Mesenchymal stem cell (in vitro differentiated cells and primary cell): ENCODE measurements at places on chromosomes 5 and 9.

GRCh38 chr9:71384343-71384742, 262.9 kb upstream of the TRPM3 start:
- DNase-seq, result no peak

- DNase-seq, result peak; percentile 14
Measured at GRCh38 chr9:97445119-97445701, 33.3 kb downstream of the TDRD7 start.

DNA sequence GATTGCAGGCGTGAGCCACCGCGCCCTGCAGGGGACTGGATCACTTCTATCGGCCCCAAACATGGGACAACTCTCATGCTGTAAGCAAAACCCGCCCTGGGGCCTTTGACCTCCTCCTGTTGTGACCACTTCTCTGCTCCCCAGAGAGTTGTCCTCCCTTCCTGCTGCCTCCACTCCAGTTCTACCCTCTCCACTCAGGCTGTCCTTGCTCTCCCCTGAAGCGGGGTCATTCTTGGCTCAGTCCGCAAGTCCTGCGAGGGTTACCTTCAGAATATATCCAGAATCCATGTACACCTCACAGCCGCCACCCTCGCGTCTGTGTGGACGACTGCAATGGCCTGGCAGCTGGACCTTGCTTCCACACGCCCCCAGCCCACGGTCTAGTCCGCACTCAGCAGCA, 273.7 kb downstream of the PBX3 start:
- DNase-seq, result no peak

DNA sequence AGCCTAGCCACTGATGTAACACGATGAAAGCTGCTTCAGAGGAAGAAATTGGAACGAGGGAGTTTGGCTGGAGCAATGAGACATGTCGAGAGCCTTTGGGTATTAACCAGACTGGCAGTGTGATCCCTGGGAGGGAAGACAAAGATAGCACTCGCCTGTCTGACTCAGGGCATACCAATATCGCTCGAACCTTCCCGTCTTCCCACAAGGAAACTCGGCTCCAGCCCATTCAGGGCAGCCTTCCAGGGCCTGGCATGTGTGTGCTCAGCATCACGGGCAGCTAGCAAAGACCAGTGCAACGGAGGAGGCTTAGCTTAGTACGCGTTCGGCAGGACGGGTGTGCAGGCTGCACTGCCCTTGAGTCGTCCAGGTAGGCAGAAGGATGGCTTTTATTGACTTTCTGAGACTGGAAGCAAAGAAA, 356.9 kb upstream of the WWC1 start:
- no peak for DNase-seq

GRCh38 chr5:32843531-32843895, 132.4 kb downstream of the NPR3 start:
- DNase-seq, result no peak
